ENCODE measurements at places on chromosomes 2 and 18. TPM values are rescaled to one million over a fixed set of nuclear protein-coding genes. Genes with fewer than 3 reads are reported as not detected.

The ANKRD30BL gene
- total RNA-seq: not detected

The PCGF1 gene
- 21.7 TPM for total RNA-seq

The SNTG2 gene
- 0.22 TPM for total RNA-seq

The SH2D6 gene
- 0.40 TPM for total RNA-seq

The TBC1D8 gene
- 0.68 TPM for total RNA-seq

The KIF5C gene
- total RNA-seq: 5.5 TPM

The SLC35F6 gene
- total RNA-seq: 11.6 TPM

Data from activated T-cell treated with anti-CD3 and anti-CD28 coated beads, Interleukin-2, amount 50 U/mL, for 4 hours (primary cell).